ENCODE measurements at places on chromosomes 3 and 15. TPM values are rescaled to one million over a fixed set of nuclear protein-coding genes. Genes with fewer than 3 reads are reported as not detected.

The ATP13A4 gene
- total RNA-seq: not detected

The RASGRF1 gene
- under 0.01 TPM for total RNA-seq

The ATP13A5 gene
- total RNA-seq: not detected

The STRA6 gene
- total RNA-seq: 0.36 TPM

The GOLGA8S gene
- under 0.01 TPM for total RNA-seq

The GP9 gene
- not detected for total RNA-seq

The GPR87 gene
- not detected for total RNA-seq

The LDHAL6B gene
- not detected for total RNA-seq

The CYP11A1 gene
- total RNA-seq: 2.1 TPM

The GOLGA6B gene
- not detected for total RNA-seq

The ELL3 gene
- 3.6 TPM for total RNA-seq

The ZNF717 gene
- 18.5 TPM for total RNA-seq

The SENP8 gene
- total RNA-seq: 2.4 TPM

The KLF15 gene
- total RNA-seq: 4.4 TPM

The CEP19 gene
- 3.6 TPM for total RNA-seq

The BMF gene
- 8.0 TPM for total RNA-seq

The SLC30A4 gene
- 17.4 TPM for total RNA-seq

The NPAP1 gene
- total RNA-seq: not detected

The NLGN1 gene
- total RNA-seq: 7.7 TPM

The ERICH6 gene
- under 0.01 TPM for total RNA-seq

The UMPS gene
- total RNA-seq: 21.8 TPM

The TPRG1 gene
- total RNA-seq: 6.5 TPM

The GOLGA8R gene
- total RNA-seq: 3.3 TPM

The XYLB gene
- total RNA-seq: 12.4 TPM

The TUSC7 gene
- total RNA-seq: not detected

The MRPL47 gene
- total RNA-seq: 33.6 TPM

The RTP4 gene
- total RNA-seq: 2.7 TPM

The ACP3 gene
- under 0.01 TPM for total RNA-seq

The ANKUB1 gene
- total RNA-seq: not detected

The NR1I2 gene
- not detected for total RNA-seq

The TXNRD3 gene
- 18.1 TPM for total RNA-seq

The LRRN1 gene
- total RNA-seq: 3.5 TPM

The CIB2 gene
- total RNA-seq: 1.5 TPM

The BUB1B gene
- 2.2 TPM for total RNA-seq

The ITIH1 gene
- total RNA-seq: not detected

The FNDC3B gene
- total RNA-seq: 179 TPM

The NBEAL2 gene
- 4.3 TPM for total RNA-seq

The PLXNA1 gene
- 91.3 TPM for total RNA-seq

The TLR9 gene
- not detected for total RNA-seq

All from osteoblast (primary cell).